ENCODE measurements at places on chromosomes 6 and 20. TPM values are rescaled to one million over a fixed set of nuclear protein-coding genes. Genes with fewer than 3 reads are reported as not detected.

PROKR2 gene
- total RNA-seq: not detected

BPIFB6 gene
- not detected for total RNA-seq

BTN1A1 gene
- total RNA-seq: not detected

IP6K3 gene
- total RNA-seq: 0.66 TPM

FAM83C gene
- total RNA-seq: 0.15 TPM

ZSCAN16 gene
- total RNA-seq: 9.7 TPM

OOEP gene
- not detected for total RNA-seq

PRIM2 gene
- 9.3 TPM for total RNA-seq

CD93 gene
- 64.9 TPM for total RNA-seq

TP53TG5 gene
- total RNA-seq: not detected

DNA sequence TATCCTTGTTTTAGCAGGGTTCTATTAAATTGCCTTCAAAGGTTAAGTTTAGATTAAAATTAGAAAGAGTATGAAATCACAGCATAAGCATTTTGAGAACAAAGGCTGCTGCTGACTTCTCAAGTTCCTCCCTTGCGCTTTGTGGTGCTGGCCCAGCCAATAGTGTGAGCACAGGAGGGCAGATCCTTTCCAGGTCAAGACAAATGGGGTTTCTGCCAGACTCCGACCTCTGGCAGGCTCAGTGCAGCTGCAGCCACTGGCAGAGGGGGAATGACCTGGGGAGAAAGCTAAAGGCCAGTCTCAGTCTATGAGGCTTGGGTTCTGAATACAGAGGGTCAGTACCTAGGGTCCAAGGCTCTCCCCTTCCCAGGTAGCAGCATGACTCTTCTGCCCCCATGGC is 27.0 kb downstream of the CLIC5 start:
- no peaks in the 10 kb centered on the region for H3K4me1 ChIP-seq
- no peak overlapping the region for H3K4me3 ChIP-seq
- no peak for DNase-seq
- H3K27ac ChIP-seq: no peak overlapping the region
- no peaks in the 10 kb centered on the region for H3K27me3 ChIP-seq

DNA sequence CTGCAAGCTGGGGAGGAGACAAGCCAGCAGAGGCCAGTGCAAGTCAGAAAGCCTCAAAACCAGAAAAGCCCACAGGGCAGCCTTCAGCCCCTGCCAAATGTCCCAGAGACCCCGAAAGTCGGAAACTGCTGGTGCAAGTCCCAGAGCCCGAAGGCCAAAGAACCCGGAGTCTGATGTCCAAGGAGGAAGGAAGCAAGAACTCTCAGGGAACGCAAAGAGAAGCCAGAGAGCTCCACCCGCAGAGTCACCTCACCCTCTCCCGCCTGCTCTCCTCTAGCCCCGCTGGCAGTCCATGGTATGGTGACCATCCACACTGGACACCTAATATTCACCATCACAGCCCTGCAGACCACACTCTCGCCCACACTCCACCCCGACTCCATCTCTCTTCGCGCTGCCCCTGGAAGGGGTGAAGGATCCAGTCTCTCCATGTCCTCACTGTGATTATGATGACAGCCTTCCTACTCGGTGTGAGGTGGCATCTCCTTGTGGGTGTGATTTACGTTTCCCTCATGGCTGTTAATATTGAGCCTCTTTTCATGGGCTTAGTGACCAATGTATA is 10.6 kb downstream of the ULBP3 start:
- no peak for DNase-seq
- H3K4me3 ChIP-seq: no peak overlapping the region
- H3K27me3 ChIP-seq: peaks cover 17% of the 10 kb centered on the region
- H3K27ac ChIP-seq: no peak overlapping the region

DNA sequence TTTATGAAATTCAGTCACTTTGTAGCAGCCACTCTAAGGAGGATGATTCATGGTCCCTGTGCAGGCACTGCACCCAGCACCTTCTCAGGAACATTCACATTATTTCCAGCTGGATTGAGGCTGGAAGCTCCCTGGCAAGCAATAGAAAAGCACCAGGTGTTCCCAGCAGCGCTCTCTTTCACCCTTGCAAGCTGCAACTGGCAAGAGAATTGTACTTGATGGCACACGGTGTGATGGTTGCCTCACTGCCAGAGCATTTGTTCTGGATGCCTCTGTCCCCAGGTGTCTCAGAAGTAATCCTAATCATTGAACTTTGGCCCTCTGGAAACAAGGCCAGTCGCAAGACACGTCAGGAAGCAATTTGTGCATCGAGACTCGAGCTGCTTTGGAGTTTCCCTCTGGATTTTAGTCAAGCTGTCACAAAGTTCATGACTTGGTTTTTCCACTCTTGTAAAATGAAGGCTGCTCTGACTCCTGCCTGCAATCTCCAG is 24.9 kb upstream of the PHACTR2 start:
- no peak overlapping the region for H3K27ac ChIP-seq
- no peaks in the 10 kb centered on the region for H3K4me1 ChIP-seq
- no peak overlapping the region for H3K4me3 ChIP-seq

DNA sequence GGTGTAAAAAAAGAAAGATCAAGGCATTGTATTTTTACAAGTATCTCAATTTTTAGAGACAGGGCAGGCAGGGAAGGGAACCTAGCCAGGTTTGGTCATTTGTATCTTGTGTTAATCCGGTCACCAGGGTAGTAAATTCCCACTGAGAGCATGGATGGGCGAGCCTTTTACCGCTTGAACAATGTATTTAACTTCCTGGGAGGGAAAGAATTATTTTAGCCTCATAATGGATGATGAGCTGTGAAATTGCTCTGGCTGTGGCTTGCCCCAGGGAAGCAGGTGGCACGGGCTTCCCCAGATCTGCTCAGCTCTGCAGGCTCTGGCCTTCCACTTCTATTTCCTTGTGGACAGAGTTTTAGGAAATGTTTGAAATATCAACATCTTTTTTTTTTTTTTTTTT is 72.9 kb downstream of the TOX2 start:
- H3K4me1 ChIP-seq: no peaks in the 10 kb centered on the region
- H3K27me3 ChIP-seq: no peaks in the 10 kb centered on the region
- no peak overlapping the region for H3K4me3 ChIP-seq
- no peak overlapping the region for H3K27ac ChIP-seq
- no peak for DNase-seq

DNA sequence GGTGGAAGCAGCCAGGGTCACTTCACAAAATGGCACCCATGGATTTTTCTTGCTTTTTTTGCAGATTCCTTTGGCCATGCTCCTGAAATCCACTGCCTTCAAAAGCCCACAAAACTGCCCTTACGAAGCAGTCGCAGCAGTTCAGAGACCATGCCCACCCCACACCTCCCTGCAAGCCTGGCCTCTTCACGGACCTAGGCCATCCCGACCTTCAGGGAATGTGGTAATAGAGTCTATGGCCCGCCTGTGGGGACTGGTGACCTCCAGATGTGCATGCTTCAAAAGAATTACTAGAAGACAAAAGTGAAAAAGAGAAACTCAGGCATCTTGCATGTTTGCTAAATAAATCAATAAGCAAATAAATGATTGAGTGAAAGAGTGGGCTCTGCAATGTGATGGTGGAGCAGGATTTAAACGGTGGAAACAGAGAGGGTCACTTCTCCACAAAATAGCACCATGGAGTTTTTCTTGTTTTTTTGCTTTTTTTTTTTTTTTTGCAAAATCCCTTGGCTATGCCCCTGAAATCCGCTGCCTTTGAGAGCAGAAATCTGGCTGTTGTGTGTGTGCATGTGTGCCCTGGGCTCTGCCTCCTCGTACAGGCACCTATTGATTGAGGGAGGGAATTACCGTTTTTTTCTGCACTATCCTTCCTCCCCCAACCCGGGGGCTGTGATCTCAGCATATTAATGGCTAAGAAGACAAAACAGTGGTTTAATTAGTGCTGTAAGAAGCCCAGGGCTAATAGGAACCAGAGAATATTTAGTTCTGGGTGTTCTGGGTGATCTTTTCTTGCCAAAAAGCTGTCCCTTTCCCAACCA is 107.4 kb downstream of the PXDC1 start:
- DNase-seq: no peak
- no peak overlapping the region for H3K27ac ChIP-seq
- H3K4me1 ChIP-seq: no peaks in the 10 kb centered on the region
- no peaks in the 10 kb centered on the region for H3K27me3 ChIP-seq
- no peaks in the 10 kb centered on the region for H3K36me3 ChIP-seq

DNA sequence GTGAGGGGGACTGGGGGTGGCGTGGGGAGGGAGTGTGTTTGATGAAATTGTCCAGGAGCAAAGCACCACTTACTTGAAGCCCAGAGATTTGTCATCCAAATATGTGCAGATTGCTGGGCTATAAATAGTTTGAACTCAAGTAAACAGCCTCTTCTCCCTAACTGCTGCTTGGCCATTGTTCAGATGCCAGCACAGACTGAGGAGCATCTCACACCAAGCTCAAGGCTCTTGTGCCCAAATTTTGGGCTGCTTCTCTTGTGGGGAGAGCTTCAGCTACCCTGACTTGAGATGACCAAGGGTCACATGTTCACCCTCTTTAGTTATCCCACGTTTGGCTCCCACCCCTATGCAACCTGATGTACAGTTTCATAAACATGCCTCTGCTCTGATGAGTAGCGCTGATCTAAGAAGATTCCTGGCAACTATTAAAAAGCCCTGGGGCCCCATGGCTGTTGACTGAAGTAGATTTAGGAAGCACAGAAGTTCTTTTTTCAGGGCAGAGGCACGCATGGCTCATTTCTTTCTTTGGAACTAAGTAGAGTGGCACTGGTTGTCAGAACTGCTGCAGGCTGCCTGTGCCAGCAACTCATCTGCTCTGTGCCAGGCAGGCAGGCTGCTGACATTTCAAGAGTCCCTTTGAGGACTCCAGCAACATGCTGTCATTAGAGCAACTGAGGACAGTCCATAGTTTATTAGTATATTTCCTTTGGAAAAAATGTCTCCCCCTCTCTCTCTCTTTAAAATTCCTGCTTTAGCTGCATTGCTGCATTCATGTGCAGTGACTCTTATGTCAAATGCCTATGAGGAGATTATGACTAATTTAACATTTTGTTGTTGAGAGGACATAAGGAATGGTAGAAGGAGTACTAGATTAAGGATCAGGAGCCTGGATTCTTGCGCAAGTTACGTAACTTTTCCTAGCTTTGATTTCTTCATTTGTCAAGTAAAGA is 9.6 kb upstream of the PKIG start:
- no peaks in the 10 kb centered on the region for H3K36me3 ChIP-seq
- H3K27ac ChIP-seq: peak overlapping the region; percentile 75
- peak; percentile 54 for DNase-seq
- H3K27me3 ChIP-seq: no peaks in the 10 kb centered on the region
- H3K4me3 ChIP-seq: no peak overlapping the region

- H3K27me3 ChIP-seq: no peaks in the 10 kb centered on the region
- H3K4me1 ChIP-seq: no peaks in the 10 kb centered on the region
- H3K4me3 ChIP-seq: no peak overlapping the region
- DNase-seq: no peak
Measured at GRCh38 chr20:9427430-9428291, 86.7 kb upstream of the LAMP5 start.

- no peak for DNase-seq
- H3K4me1 ChIP-seq: peaks cover 13% of the 10 kb centered on the region
- H3K36me3 ChIP-seq: no peaks in the 10 kb centered on the region
- no peak overlapping the region for H3K27ac ChIP-seq
- H3K4me3 ChIP-seq: no peak overlapping the region
- no peaks in the 10 kb centered on the region for H3K27me3 ChIP-seq
Measured at GRCh38 chr20:64082126-64082731, 2.0 kb downstream of the LKAAEAR1 start.
